AG10803 (cell line): ENCODE measurements at places on chromosomes 16 and 17.

- no peak for DNase-seq
Measured at GRCh38 chr17:61451538-61452300, 503 bp upstream of the TBX4 start.

GRCh38 chr17:35808962-35809854, at the start of gene TAF15:
Gene TAF15, plus strand, starts transcription at chr17:35809484. Its CDS starts 86 bp downstream, at chr17:35809570.
- DNase-seq = peak; percentile 100

- DNase-seq = no peak
Measured at GRCh38 chr17:72786209-72786608, 306.3 kb downstream of the SLC39A11 start.

DNA sequence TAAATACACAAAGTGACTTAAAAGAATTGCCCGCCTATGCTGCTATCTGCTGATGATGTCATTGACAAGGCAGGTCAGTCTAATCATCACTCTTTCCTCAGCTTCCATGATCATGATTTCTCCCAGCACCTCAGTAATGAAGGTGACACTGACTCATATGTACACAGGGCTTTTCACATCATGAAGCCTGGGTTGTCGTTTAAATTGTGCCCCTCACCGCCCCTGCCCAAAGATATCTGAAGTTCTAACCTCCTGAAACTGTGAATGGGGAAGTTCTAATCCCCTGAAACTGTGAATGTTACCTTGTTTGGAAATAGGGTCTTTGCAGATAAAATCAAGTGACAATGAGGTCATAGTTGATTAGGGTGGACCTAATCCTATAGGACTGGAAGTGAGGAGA, 17.4 kb upstream of the GPRC5C start:
- no peak for DNase-seq

DNA sequence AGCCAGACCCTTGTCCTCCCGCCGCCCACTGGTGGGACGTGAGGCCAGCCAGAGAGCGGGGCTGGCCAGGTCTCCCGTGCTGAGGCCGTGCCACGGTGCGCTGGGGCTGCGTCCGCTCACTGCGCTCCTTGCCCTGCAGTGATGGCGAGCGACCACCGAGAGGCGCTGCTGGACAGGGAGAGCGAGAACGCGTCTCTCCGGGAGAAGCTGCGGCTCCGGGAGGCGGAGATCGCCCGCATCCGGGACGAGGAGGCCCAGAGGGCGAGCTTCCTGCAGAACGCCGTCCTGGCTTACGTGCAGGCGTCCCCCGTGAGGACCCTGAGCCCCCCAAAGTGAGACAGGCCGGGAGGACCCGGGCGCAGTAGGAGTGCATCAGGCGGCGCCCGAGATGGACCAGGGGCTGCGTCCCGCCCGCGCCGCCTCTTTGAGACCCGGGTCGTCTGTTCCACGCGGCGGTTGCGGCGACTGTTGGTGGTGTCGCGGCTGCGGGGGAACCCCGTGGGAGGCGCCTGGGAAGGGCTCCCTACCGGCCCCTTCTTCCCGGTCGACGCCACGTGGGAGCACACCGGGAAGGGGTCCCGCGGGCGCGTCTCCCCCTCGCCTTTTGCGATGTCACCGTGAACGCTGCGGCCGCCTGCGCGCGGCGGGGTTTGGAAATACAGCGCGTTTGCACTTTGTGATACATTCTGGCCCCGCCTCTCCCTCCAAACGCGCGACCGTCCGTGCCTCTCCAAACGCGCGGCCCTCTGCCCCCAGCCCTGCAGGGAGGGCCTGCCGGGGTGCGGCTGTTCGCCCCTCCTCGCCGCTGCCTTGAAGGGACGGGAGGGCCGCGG, 792 bp upstream of the RAC3 start:
- peak; percentile 77 for DNase-seq

DNA sequence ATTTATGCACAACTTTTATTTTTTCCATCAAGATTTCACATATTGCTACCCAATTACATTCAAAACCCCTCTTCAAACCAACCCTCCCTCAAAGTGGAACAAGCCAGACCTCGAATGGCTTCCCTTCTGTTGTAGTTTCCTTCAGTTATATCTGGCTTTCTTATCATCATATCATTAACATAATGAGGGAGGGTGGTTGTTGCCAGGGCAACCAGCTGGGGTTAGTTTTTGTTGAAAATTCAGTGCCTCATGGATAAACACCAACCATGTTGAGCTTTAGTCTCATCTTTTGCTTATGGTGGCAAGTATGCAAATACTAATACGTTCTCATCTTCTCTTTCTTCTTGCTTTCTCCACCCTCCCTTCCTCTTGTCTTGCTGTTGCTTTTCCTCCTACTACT, 359.7 kb downstream of the CDH11 start:
- DNase-seq = no peak

DNA sequence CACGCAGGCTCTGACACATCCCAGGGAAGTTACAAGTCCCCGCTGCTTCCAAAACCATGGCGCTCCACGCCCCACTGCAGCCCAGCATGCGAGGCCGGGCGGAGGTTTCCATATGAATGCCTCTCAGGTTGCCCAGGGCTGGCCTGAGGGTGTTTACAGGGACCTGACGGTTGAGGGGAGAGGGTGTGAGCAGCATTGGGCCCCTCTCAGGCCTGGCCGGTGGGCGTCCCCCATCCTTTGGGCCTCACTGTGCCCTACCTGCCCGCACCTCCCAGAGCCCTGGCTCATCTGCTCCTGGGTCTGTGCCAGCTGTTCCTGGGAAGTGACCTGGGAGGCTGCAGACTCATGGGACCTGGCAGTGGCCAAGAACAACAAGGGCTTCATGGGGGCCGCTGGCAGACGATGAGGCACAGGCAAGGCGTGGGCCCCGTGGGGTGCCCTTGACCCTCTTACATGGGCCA, 173.5 kb downstream of the C16orf95 start:
- no peak for DNase-seq

- DNase-seq = no peak
Measured at GRCh38 chr16:87792205-87792565, 26.4 kb upstream of the KLHDC4 start.

- DNase-seq = no peak
Measured at GRCh38 chr17:7651097-7651664, 455 bp downstream of the ATP1B2 start.

DNA sequence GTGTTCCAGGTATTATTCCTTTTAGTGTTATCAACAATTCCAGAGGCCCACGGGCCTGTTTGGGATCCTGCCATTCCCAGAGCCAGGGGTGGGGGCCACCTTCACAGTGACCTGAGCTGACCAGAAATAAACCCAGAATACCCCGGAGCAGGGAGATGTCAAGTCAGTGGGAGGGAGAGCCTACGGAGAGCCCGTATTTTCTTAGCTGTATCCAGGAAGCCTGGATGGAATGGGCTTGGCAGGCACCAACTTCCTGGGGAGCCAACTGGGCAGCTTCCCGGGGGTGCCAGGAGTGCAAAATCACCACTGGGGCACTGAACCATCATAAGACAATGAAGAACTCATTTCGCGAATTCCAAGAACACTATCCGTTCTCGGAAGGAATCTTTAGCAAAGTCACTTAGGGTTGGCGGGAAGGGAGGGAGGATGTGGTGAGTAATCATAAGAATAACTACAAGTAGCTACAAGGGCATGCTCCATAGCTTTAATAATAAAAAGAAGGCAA, 13.2 kb upstream of the MRTFB start:
- no peak for DNase-seq

- DNase-seq = no peak
Measured at GRCh38 chr16:17329391-17329790, 141.4 kb downstream of the XYLT1 start.

DNA sequence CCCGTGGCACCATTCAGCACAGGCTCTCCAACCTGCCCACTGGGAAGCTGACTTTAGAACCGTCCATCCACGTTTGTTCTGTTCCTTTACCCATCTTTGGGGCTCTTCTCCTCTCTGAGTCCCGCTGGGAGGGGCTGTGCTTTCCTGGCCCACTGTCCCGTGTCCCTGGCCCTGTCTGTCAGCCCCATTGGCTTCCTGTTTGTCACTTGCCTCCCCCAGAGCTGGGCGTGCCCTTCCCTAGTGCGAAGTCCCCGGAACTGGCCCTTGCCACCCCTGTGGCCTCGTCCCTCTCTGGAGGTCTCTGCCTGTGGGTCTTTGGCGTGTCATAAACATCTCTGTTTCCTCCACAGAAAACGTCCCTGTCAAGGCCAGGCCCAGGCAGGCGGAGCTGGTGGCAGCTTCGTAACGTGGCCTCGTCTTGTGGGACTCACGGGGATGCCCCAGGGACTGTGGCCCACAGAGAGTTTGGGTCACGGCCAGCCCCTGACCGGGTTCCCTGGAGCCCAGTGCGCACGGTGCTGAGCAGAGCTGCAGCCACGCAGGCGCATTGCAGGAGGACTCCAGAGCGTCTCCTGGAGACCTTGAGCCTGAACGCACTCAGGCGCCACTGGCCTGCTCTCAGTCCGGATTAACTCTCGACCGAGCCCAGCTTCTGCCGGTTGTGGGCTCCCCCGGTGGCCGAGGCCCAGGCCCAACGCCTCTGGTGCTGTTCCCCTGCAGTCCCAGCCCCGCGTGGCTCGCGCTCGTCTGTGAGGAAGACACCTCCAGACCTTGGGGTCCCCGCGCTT, 7.3 kb downstream of the CHMP6 start:
- no peak for DNase-seq

GRCh38 chr16:55853114-55853513, 20.2 kb upstream of the CES1 start:
- DNase-seq = peak; percentile 45

DNA sequence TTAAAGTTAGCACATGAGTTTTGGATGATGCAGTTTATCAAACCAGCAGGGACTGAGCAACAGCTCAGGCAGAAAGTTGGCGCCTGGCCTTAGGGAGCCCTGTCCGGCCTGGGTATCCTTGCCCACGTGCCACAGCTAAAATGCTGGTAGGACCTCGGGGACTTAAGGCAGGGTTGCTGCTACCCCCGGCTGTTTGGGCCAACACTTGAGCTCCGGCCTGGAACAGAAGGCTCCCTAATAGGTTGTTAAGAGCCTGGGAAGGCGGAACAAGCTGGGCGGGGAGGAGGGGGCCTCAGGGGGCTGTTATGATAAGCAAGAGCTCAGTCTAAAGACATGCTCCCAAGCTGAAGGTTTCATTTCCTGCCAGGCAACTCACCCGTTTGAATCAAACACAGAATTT, 39.7 kb downstream of the CUEDC1 start:
- DNase-seq = no peak

GRCh38 chr17:50043290-50044148, 12.4 kb upstream of the ITGA3 start:
- no peak for DNase-seq
